Left renal cortex interstitium (tissue), 4 donors: ENCODE measurements at places on chromosomes 6 and 20. TPM values are rescaled to one million over a fixed set of nuclear protein-coding genes. Genes with fewer than 3 reads are reported as not detected.

Gene BIRC7
- 1.9 TPM for polyA plus RNA-seq

- DNase-seq, result no peak
These were observed 1142.8 kb upstream of the EYS start for GRCh38 chr6:66849843-66850242.

Gene HFE
- polyA plus RNA-seq, result 7.6 TPM

DNA sequence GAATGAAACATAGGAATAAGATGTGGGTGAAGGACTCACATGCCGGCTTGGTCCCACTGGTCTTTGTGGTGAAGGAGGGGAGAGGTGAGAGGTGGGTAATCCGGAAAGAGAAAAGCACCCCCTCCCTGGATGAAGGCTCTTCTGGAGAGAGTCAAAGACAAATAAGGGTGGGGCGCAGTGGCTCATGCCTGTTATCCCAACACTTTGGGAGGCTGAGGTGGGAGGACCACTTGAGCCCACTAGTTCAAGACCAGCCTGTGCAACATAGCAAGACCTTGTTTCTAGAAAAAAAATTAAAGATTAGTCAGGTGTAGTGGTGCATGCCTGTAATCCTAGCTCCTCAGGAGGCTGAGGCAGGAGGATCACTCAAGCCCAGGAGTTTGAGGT, 3.1 kb downstream of the LTB start:
- DNase-seq, result no peak

DNA sequence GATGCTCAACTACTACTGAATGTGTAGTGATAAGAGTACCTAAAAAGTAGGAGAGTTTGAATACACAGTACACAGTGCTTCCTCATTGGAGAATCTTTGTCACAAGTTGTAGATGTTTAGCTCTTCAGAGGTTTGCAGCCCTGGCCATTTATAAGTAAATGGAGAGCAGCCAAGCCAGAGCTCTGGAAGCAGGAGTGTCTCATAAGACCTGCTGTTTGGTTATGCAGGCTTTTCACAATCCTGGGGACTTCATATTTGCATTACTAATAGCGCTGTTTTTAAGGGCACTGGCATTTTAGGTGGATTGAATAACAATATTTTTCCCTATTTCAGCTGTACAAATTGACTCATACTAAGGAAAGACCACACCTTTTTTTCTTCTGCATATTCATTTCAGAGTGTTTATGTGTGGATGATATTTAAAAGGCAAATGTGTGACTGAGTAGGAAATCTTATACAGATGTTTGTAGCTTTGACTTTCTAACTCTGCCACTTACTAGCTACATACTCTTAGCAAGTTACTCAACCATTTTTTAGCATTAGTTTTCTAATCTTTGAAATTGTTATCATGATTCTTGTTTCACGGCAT, 730.5 kb upstream of the MAP3K7 start:
- DNase-seq, result no peak

- no peak for DNase-seq
These were observed 14.0 kb downstream of the HIVEP1 start for GRCh38 chr6:12026120-12026519.

- no peak for DNase-seq
These were observed 8.9 kb downstream of the SLC22A3 start for GRCh38 chr6:160357088-160357487.

- no peak for DNase-seq
These were observed 43.1 kb upstream of the GATA5 start for GRCh38 chr20:62518911-62519310.

DNA sequence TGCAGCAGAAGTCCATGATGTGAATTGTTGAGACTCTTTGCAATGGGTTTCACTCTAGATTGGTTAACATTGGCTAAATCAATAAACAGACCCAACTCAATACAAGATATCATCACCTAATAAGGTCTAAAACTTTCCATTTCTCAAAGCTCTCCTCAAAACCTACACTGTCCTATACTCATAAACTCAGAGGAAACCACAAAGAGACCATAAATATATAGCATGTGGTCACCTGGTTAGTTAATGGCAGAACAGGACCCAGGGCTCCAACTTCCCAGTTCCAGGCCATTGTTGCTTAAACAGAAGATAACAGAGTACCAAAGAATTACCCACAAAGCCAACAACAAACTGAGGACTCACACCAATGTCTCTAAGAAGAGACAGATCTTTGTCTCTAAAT, 12.0 kb downstream of the RTN4IP1 start:
- DNase-seq, result no peak

DNA sequence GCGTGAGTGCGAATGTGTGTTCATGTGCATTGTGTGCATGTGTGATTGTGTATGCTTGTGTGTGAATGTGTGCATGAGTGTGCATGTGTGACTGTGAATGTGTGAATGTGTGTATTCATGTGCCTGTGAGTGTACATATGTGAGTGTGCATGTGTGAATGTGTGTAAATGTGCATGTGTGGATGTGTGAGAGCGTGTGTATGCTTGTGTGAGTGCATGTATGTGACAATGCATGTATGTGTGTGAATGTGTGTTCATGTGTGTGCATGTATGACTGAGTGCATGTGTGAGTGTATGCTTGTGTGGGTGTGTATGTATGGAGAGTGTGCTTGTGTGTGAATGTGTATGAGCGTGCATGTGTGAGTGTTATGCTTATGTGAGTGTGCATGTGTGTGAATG, 77.4 kb downstream of the SMOC2 start:
- DNase-seq, result no peak

Gene ELOVL4
- 3.6 TPM for polyA plus RNA-seq

Gene SLC22A1
- polyA plus RNA-seq, result not detected

Gene ALDH8A1
- polyA plus RNA-seq, result 19.7 TPM

DNA sequence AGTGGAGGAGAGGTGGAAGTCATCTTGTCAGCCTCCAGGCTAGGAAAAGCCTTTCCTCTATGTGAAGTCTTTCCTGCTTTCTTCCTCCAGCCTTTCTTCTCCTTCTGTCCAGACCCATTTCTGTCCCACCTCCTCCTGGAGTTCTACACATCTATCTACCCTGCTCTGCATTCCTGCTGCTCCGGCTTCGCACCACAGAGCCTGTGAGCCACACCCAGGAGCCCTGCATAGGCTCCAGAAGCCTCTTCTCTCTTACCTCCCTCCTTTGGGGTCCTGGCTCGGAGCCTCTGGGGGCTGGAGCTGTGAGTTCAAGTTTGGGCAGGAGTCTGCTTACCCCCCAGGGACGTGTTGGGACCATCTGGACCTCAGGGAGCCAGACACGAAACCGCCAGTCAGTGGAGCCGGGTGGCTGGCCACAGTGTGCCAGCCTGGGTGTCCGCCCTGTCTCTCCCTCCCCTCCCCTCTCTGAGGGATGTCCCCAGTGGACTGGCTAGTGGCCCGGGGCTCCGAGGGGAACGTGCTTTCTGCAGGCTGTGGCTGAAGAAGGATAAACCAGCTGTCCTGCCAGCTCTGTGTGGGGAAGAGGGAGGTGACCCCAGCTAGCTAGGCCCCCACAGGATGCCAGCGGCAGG, 99.2 kb downstream of the VEGFA start:
- DNase-seq, result no peak
